ENCODE measurements at places on chromosomes 7 and 10.

GRCh38 chr10:17464545-17464944 is 10.2 kb upstream of the ST8SIA6 start:
- DNase-seq = no peak

DNA sequence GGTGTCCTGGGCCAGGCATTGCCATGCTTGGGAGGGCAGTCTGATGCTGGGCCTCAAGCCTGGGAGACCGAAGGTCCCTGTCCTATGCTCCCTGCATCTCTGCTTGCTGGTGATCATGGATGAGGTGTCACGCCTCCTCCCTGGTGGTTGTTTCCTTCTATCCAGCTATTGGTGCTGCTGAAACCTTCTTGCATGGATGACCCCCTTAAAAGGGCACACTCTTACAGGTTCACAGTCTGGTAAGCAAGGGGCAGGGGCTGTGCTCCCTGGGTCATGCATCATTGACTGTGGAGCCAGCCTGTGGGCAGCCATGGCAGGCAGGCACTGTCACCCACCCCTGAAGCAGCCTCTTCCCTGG is 36.8 kb upstream of the SLC29A3 start:
- DNase-seq = no peak

DNA sequence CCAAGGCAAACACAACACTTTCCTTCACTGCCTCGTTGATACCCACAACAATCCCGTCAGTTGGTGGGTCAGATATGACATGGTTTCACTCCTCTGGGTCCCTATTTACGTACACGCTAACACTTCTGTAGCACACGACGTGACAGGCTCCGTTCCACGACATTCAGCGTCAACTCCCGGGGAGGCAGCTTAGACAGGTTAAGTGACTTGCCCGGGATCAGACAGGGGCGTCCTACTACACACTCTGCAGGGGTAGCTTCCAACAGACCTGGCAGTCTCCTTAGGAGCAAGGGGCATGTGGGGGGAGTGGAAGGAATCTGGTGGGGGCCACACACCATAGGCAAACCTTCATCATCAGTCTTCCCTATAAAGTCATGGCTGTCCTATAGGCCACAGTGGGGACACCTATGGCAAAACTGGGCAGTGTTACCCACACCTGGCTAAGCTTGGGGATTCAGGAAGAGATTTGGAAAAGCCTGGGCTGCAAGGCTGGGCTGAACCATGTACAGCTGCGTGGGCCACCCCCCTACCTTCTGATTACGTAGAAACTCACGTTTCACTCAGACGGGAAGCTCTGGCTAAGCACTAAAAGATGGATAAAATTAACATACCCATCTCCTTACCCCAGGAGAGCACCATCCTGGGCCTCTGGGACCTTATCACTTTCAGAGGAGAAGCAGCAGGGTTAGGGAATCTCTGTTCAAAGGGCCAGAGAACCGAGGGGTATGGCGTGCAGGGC is 2.0 kb downstream of the TYSND1 start:
- no peak for DNase-seq

GRCh38 chr7:80207501-80207900 is 72.9 kb downstream of the GNAI1 start:
- DNase-seq = no peak

DNA sequence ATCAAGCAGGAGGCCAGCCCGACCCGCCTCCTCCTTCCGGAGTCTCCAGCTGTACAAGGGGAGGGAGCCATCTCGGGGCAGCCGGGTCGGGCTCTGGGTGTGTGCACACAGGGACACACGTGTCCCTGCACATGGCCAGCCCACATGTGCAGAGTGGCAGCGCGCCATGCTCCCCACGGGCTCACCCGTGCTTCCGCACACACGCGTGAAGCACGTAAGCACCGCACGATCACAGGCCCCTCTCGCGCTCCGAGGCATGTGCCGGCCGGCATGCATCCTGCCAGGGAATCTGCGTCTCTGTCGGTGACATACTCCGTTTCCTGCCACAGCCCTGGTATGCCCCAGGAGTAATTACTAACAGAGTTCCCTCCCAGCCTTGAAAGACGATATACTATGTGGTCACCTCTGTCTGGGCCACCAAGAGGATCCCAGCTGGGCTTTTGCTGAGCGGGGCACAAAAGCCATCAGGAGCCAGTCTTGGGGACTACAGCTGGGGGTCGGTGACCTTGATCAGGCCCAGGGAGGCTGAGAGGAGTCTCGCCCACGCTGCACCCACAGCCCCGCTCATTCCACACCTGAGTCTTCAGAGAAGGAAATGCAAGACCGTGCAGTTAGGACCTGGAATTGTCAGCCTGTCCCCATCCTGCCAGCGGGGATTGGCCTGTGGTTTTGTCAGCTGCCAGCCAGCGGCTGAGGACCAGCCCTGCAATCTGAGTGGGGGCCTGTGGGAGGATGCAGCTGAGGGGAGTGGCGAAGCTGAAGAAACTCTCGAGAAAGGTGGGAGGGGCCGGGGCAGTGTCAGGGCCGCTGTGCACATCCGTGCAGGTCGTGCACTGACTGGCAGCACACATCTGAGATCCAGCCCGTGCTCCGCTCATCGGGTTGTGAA is 11.0 kb upstream of the LFNG start:
- no peak for DNase-seq

DNA sequence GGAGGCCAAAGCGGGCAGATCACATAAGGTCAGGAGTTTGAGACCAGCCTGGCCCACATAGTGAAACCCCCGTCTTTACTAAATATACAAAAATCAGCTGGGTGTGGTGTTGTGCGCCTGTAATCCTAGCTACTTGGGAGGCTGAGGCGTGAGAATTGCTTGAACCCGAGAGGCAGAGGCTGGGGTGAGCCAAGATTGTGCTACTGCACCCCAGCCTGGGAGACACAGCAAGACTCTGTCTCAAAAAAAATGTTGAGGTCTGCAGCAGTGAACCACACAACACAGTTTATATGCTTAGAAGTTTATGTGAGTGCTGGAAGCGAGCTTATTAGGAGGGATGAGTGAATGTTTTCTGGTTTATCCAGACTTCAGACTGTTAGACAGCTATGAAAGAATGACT is 10.4 kb downstream of the LHPP start:
- DNase-seq = no peak

- peak; percentile 25 for DNase-seq
Observed at GRCh38 chr7:121372376-121373010, 23.6 kb downstream of the FAM3C start.

DNA sequence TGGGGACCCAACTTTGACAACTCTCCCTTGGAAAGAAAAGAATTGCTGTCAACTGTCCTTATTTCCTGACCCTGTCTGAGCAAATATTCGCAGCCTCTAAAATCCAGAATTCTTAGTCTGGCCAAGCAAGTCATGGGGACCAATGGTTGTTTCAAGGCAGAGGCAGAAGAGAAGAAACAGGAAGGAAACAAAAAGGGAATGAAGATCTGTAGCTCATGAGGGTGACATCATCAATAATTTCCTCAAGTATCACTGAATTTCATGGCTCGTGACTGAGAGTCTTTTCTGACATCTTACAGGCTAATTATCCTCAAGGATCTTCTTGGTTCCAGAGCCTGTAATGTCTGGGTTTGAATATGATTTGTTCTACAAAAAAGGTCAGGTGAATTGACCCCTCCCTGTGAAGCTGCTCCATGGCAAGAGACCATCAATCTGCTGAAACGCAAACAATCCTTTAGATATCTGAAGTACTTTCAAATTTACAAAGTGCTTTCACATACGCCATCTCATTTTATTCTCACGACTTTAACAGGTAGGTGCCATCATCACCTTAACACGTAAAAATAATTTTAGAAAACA is 5.8 kb downstream of the CDK6 start:
- DNase-seq = no peak

GRCh38 chr7:45968312-45968711 is 47.2 kb upstream of the IGFBP3 start:
- no peak for DNase-seq

- DNase-seq = no peak
Observed at GRCh38 chr10:107647462-107647861, 483.0 kb upstream of the SORCS1 start.

- DNase-seq = no peak
Observed at GRCh38 chr7:73652541-73652949, 15.1 kb upstream of the VPS37D start.

- peak; percentile 32 for DNase-seq
Observed at GRCh38 chr10:118520116-118520742, 75.2 kb downstream of the PRLHR start.

GRCh38 chr7:24968165-24968564 is 11.8 kb downstream of the OSBPL3 start:
- DNase-seq = no peak

- DNase-seq = no peak
Observed at GRCh38 chr7:116525298-116525912, 569 bp downstream of the CAV1 start.

GRCh38 chr10:70587045-70587658 is 15.4 kb downstream of the PRF1 start:
- DNase-seq = no peak

GRCh38 chr10:53239873-53240272 is 467.3 kb upstream of the MBL2 start:
- peak; percentile 85 for DNase-seq

- DNase-seq = no peak
Observed at GRCh38 chr7:66617295-66617694, 11.4 kb upstream of the KCTD7 start.

GRCh38 chr10:124601016-124601415 is 139.4 kb downstream of the LHPP start:
- no peak for DNase-seq

DNA sequence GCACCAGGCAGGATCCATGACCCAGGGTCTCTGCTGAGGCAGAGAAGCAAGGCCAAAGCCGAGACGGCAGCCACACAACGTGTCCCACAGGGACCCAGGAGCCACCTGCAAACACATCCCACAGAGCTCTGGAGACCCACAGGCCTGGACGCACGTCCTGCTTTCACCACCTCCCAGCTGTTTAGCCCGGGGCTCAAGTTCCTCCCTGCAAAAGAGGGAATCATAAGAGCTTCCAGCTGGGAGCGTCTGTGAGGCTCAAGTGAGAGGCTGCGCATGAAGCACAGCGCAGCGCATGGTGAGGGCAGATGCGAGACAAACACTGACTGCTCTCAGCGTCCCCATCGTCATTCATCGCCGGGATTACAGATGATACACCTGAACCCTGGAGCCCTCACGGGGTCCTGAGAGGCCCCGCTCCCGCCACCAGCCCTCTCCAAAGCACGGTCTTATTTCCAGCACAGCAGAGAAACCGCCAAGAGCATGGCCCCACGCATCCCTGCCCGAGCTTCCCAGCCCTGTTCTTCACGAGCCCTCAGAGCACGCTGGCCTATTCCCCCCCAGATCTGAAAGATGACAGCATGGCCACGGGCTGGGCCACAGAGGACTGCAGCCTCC is 88.7 kb downstream of the MAD1L1 start:
- DNase-seq = no peak

- DNase-seq = no peak
Observed at GRCh38 chr10:53990799-53991238, 810.2 kb downstream of the PCDH15 start.

DNA sequence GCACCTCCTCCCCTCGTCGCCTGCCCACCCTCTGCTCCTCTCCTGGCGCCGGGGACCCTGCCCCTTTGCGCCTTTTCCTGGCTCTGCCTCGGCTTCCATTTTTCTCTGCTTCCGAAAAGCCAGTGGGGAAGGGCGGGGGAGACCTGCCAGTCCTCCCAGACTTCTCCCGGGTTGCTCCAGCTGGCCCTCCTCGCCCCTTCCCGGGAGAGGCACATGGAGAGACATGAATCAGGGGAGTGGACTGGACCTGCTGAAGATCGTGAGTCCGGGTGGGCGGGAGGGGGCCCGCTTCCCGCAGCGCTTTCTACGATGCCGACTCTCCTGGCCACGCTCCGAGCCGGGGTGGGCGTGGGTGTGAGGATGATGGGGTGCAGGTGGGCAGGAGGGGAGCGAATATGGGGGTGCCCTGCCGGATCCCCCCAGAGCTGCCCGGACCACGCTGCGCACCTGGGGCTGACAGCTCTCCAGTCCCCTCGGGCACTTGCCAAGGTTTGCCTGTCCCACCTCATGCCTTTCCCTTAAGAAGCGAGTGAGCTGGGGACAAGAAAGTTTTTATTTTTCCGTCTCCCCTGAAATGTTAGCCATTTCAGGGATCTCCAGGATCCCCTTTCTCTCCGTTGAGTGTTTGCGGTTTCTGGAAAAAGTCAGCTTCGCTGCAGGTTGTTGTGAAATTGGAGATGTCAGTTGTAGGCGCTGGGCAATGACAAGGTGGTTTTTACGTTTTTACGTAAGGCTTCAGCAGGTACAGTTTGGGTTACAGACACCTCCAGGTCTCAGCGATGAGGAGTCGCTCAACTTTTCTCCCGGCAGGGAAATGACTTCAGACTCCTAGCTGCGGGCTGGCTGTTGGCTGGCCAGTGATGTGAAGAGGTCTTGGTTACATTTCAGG is 977 bp downstream of the CACNB2 start:
- DNase-seq = no peak

DNA sequence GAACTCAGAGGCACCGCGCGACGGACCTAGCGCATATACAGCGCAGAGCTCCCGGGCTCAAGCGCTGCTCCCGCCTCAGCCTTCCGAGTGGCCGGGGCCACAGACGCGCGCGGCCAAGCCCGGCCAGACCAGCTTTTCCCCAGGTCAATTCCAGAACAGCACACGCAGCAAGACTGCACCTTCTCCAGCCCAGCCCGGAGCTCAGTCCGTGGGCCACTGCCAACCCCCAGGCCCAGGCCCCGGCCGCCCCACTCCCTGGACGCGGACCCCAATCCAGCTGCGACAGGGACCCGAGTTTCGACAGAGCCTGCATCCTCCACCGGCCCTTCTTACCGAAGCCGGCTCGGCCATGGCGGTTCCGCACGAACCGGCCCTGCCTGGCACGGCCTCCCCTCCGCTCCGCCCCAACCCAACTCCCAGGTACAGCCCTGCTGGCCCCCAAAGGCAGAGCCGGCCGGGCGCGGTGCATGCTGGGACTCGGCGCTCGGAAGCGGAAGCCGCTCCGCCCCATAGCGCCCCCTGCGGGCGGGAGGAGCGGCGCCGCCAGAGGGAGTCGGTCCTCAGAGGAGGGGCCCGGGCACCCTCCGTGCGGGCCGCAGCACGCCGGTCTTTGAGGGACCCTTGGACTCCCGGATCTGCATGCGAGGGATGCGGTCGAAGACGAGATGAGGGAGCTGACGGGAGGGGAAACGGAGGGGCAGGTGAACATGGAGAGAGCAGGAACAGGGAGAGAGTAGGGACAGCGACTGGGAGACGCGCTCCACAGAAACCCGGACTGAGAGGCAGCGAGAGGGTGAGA is at the start of gene ZNF425:
ZNF425 (minus strand) TSS at position 462 of the 799 bp plus-strand sequence; CDS start at position 351, 111 bp downstream.
- peak; percentile 92 for DNase-seq
